ENCODE measurements at places on chromosomes 13 and 19.

DNA sequence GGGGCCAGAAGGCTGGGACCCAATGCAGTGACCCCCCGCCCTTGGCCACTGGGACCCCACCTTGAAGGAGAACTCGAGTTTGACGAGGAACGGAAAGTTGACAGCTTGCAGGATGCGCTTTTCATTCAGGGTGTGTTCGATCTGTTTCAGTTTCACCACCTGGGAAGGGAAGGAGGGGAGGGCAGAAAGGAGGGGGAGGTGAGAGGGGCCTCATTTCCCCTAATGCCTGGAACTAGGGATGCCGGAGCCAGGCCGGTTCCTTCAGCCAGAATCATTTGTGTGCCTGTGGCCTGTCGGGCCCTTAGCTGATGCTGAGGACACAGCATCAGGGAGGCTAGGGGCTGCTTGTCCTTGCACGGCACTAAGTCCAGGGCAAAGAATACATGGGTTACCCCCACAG is 12.2 kb upstream of the SAMD1 start:
- no peak for DNase-seq

- DNase-seq = no peak
These were observed 512 bp downstream of the CC2D1A start for GRCh38 chr19:13906521-13906904.

- DNase-seq = no peak
These were observed 71.2 kb downstream of the MYO16 start for GRCh38 chr13:108700422-108701170.

DNA sequence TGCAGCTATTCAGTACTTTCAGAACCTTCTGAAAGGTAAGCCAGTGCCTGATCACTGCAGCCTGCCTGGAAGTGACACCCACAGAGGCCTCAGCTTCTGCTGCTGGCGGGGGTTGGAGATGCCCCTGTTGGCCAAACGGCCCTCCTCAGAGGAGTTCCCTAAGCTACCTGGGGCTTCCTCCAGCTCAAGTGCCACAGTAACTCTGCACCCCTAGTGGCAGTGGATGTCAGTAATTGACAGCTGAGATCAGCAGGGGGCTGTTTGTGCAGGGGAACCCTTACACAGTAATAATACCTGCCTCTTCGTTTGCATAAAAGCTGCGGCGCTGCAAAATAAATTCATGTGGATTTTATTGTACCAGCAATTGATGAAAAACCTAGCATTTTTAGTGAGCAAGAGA is 28.9 kb downstream of the TDRD12 start:
- DNase-seq = no peak

DNA sequence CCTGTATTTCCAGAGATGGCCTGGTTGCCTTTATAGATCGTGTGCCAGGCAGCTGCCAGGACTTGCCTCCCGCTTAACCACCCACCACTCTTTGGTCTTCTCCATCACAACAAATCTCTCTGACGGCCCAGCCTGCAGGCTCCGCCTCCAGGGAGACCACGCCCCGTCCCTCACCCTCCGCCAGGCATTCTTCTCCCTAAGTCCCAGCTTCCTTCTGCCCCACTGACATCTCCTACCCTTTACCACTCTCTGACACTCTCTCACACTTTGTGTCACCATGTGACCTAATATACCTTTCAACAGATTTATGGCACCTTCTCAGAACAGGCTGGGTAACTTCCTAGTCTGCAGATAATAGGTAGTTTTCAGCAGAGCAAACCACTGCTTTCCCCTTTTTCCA is 95.1 kb downstream of the CAB39L start:
- DNase-seq = no peak

DNA sequence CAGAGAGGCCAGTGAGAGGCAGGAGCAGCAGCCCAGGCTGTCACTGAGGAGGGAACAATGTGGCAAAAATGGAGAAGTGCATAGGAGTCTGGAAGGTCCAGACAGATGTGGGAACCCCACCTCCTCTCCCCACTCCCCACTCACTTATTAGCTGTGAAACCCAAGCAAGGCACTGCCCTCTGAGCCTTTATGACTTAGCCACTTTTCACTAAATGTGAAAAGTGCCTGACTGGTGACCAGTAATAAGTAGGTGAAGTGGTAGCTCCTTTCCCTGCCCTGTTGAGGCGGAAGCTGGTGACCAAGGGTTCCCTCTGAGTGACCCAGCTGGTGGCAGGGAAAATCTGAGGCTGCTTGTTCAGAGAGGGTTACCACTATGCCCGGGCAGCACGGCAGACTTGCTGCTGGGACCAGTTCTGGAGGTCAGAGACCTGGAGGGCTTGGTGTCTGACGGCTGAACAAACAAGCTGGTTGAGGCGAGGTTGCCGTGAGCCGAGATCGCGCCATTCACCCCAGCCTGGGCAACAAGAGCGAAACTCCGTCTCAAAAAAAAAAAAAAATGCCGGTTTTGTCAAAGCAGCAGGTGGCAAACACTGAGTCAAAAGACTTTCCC is 80.0 kb downstream of the ZNF429 start:
- DNase-seq = no peak

GRCh38 chr13:64283926-64284325 is 2868.3 kb upstream of the PCDH20 start:
- no peak for DNase-seq

DNA sequence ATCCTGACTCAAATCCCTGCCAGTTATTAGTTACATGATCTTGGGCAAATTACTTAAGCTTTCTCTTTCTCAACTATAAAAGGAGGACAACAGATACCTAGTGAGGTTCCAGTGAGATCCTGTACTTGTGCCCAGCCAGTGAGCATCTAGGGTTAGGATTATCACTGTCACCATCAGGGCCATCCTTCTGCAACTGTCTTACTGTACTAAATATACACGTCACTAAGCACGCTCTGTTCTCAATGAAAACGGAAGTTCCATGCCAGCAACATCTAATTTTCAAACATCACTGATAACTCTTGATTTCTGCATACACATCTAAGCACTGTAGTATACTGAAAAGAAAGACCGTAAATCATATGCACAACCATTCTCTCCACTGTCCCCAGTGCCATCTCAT is 70.0 kb downstream of the FOXO1 start:
- DNase-seq = no peak

DNA sequence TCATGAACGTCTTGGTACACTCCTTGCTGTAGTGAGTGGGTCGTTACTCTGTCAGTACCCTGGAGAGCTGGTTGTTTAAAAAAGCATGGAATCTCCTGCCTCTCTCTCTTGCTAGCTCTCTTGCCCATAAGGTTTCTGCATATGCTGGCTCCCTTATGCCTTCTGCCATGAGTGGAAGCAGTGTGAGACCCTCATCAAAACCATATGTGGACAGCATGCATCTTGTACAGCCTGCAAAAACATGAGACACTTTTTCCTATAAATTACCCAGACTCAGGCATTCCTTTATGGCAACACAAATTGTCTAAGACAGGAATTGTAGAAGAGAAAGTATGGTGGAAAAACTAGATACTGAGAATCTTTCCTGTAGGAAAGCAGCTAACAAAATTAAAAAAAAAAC is 516.3 kb downstream of the SLITRK6 start:
- DNase-seq = no peak

- DNase-seq = no peak
These were observed 708 bp upstream of the ESD start for GRCh38 chr13:46797501-46798237.

DNA sequence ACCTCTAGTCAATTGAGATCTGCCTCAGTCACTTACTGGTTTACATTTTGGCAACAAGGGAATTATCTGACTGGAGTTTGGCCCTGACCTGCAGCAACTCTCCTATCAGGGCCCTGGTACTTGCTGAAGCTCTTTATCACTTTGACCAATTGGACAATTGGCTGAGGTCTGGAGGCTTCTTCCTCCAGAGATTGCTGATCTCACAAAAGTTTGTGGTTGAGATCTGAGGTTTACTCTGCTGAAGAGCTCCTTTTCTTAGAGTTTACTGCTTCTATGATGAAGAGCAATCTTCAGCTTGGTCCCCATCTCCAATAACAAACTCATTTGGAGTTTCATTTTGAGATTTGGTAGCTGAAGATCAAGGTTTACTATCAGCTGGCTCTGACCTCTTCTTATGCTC is 276.9 kb upstream of the SGCG start:
- DNase-seq = no peak

DNA sequence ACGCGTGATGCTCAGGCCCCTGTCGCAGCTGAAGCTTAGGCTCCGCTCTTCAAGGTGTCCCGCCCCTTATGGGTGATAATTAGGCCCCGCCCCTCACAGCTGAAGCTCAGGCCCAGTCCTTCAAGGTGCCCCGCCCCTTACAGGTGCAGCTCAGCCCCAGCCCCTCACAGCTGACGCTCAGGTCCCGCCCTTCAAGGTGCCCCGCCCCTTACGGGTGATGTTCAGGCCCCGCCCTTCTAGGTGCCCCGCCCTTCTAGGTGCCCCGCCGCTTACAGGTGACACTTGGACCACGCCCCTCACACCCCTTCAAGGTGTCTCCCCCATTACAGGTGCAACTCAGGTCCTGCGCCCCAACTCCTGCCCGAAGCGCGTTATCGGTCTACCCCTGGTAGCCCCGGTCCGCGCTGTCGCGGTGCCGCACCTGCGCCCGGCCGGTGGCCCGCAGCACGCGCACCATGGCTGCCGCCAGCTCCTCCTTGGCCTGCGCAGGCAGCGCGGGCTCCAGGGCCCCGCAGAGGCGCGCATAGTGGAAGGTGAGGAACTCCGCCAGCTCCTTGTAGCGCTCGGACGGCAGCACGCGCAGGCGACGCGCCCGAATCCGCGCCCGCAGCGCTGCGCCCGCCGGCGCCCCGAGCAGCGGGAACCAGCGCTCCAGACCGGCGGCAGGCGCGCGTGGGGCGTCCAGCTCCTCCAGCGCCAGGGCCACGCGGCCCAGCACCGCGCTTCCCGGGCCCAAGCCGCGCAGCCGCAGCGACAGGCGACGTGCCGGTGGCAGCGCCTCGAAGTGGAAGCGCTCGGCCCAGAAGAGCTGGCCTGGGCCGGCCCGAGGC is 7.3 kb downstream of the RASAL3 start:
- DNase-seq = no peak

DNA sequence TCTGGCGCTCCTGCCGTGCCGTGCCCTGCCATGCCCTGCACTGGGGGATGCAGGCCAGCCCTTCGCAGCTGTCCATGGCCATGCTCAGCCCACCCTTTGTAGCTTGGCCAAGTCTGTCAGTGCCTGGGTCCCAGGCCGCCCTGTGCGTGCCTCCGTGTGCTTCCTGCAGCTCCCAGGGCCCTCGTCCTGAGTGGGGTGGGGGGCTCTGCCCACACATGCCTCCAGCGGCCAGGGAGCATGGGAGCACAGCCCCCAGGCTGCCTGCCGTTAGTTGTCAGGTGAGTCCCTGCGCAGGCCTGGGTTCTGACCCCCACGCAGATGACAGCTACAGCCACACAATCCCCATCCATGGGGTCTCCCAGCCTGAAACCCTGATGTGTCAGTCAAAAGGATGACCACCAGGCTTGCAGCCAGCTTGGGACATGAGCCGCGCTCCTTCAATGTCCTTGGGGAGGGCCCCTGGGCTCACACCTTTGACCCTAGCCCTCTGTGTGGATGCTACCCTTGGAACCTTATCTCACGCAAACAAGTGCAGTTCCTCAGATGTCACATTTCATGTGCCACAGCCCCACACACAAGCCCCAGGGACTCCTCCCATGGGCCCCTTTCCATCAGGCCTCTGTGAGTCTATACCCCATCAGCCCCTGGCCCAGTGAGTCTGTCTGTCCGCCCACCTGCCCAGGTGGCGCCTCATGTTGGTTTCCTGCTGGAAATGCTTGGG is 24.5 kb downstream of the TMED1 start:
- DNase-seq = no peak

DNA sequence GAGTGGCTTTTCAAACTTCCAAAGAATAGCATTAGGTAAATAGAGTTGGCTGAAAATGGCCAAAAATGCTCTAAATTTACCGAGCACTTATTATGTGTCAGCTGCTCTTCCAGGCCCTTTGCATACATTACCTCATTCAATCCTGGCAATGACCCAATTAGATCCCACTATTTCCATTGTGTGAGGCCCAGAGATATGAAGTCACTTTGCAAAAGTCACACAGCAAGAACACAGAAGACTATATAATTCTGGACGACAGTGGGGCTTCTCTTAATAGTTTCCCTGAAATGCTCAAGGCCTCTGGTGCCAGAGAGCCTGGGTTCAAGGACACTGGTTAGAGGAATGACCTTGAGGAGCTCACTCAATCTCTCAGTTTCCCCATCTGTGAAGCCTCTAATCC is 146.8 kb downstream of the IER2 start:
- no peak for DNase-seq

DNA sequence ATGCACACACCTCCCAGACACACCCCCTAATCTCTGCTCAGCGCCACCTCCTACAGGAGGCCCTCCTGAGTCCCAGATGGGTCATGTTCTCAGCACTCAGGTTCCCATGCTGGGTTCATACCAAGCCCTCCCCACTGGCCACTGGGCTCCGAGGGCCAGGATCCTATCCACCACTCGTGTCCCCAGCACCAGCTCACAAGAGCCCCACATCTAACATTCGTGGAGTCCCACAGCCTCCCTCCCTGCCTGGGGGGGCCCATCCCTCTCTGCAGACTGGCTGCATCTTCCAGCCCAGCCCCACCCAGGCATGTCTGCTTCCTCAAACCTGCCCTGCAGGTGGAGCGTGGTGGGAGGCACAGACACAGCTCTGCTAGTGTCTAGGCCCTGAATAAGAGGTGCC is 227.4 kb downstream of the TUBA3C start:
- no peak for DNase-seq

DNA sequence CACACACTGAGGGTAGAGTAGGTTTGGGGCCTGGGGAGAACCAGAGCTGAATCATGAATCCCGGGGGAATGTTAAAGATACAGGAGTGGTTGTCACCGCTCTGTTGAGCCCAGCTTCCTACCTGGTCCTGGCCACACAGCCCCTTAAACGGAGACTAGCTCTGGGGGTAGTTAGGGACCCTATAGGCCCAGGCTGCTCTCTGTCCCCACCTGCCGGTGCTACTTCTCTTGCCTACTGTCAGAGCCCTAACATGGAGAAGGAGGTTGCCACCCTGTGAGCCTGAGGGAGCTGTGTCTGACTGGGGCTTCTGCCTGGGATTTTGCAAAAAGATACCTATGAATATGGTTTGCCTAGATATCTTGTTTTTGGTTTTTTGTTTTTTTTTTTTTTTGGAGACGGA is 36.6 kb upstream of the ZNF429 start:
- DNase-seq = no peak

DNA sequence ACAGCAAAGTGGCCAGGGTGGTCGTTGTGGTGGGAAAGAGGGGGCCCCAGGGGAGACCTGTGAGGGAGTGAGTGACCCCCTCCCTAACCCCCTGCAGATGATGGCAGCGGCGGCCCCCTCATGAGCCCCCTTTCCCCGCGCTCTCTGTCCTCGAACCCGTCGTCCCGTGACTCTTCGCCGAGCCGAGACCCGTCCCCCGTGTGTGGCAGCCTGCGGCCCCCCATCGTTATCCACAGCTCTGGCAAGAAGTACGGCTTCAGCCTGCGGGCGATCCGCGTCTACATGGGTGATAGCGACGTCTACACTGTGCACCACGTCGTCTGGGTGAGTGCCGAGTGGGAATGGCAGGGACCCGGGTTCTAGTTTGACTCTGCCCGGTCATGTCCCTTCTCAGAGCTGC is 8.1 kb upstream of the PIK3R2 start:
- DNase-seq = no peak

GRCh38 chr19:8361921-8362793 is 1.8 kb upstream of the ANGPTL4 start:
- DNase-seq = peak; percentile 67
